Activated T-cell treated with anti-CD3 and anti-CD28 coated beads for 1 hour (primary cell): ENCODE measurements at places on chromosomes 1 and 21.
A peak's percentile ranks its signal among the peaks of the same experiment; 100 is the strongest.

DNA sequence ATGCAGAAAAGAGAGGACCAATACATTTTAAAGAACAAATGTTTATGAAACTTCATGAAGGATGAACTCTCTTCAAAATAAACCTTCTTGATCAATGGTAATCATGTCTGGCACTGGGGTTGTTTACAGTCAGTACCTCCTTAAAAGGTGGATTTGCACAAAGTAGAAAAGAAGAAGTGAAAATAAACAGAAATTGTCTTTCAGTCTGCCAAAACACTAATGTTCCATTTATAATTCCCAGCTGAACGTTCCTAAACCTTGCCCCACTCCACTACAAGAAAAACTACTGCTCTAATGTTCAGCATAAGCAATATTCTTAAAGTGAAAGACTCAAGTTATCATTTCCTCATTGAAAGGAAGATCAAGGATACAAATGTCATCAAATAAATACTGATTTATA lies 86.2 kb downstream of the EIF4G3 start:
- no peak for DNase-seq

GRCh38 chr1:72433591-72433990 lies 151.3 kb upstream of the NEGR1 start:
- DNase-seq = no peak

DNA sequence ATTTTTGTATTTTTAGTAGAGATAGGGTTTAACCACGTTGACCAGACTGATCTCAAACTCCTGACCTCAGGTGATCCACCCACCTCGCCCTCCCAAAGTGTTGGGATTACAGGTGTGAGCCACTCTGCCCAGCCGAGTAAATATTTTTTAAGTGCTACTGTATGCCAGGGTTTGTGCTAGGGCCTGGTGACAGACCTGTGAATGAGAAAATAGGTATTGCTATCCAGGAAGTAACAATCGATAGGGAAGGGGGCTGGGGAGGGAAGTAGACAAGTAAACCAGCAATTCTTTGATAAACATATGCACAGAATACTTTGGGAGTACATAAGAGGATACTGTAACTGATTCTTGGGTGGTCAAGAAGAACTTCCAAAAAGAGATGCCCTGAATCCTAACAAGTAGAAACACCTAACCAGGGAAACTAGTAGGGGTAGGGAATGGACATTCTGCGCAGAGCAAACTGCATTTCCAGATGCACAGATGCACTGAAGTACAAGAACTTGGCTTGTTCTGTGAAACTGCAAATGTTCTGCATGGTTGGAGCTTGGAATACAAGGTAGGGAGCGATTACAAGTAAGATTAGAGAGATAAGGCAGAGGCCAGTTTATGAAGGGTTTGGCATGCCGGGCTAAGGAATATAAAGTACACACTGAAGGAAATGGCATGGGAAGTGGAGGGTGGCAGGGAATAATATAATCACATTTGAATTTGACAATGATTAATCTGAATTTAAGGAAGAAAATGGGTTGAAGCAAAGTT lies 19.0 kb upstream of the DOCK7 start:
- DNase-seq = no peak

GRCh38 chr1:24969596-24970398 lies 39.7 kb upstream of the RUNX3 start:
- DNase-seq = no peak

- no peak for DNase-seq
These were observed 19.7 kb downstream of the CFAP410 start for GRCh38 chr21:44319407-44320065.

GRCh38 chr1:248704606-248705005 lies 2.0 kb upstream of the OR14I1 start:
- no peak for DNase-seq

DNA sequence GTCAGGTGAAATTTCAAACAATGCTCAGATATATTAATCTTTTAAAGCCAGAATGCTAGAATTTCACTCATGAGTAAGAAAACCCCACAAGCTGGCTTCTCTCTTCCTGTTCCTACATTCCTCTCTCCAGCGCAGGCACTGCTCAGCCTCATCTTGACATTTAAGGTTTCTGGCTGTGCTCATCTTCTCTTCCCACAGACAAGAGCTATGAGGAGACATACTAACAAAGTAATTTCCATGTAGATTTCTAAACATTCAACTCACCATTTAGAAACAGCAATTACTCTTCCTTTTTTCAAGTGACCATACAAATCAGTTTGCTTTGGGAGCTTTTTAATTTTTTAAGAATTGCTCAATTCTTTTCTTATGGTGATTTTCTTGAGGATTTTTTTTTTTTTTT lies 7.8 kb upstream of the LRRC8D start:
- no peak for DNase-seq

DNA sequence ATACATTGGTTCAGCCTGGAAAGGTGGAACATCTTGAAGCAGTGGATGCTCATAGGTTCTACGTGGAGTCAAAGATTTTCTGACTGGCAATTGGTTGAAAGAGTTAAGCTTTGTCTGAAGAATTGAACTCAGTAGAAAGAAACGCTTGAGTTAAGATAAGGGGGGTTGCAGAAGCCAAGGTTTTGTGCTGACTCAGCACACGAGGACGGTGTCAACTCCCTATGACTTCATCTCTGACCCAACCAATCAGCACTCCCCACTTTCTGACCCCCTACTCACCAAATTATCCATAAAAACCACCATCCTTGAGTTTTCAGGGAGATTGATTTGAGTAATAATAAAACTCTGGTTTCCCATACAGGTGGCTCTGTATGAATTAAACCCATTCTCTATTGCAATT lies 2.5 kb upstream of the PINK1 start:
- no peak for DNase-seq

DNA sequence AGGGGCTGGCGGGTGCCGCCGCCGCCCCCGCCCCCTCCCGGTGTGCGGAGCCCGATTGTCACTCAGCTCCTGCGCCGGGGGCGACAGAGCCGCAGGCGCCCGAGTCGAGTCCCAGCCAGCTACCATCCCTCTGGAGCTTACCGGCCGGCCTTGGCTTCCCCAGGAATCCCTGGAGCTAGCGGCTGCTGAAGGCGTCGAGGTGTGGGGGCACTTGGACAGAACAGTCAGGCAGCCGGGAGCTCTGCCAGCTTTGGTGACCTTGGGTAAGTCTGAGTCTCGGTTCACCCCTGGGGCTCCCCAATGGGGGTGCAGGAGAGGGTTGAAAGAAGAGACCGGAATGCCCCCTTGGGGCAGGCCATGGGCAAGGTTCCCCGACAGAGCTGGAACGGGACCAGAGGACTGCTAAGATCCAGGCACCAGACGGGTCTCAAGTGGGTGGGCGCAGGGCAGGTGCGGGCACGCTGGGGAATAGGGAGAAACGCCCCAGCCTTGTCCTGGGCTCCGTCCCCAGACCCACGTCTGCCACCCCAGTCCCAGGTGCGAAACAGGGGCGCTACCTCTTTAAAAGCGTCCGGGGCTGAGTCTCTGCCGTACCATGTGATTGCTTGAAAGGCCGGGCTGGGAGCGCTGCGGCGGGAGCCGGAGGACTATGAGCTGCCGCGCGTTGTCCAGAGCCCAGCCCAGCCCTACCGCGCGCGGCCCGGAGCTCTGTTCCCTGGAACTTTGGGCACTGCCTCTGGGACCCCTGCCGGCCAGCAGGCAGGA lies at the start of gene ADORA1:
ADORA1 (plus strand) TSS at position 61 of the 765 bp plus-strand sequence. CDS start 1,116 bp downstream, outside the sequence.
- no peak for DNase-seq

- no peak for DNase-seq
These were observed 650 bp downstream of the VANGL1 start for GRCh38 chr1:115642168-115643072.

GRCh38 chr1:15994590-15995351 lies 9.3 kb upstream of the SRARP start:
- peak; percentile 11 for DNase-seq

- no peak for DNase-seq
These were observed 65.1 kb downstream of the C1orf87 start for GRCh38 chr1:60008500-60008899.

GRCh38 chr1:35192853-35193664 lies at the start of gene SFPQ:
Gene SFPQ (minus strand): TSS chr1:35193145. CDS start chr1:35193049, 96 bp downstream.
- DNase-seq = peak; percentile 95

DNA sequence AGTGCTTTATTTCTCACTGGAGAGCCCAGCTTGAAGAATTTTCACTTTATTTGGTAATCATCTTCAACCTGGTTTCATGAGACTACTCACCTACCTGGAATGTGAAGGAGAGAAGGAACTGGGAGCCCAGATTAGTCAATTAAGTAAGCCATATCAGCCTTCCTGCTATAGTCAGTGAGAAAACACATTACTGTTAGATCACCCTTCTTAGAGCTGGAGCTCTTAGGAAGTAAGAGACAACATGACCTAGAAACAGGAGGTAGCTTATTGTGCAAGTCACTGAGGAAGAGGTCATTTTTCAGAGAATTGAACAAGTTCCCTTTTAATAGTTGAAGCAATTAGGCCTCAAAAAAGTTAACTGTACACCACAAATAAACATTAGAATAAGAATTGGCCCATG lies 49.2 kb upstream of the TEKT2 start:
- DNase-seq = no peak

- DNase-seq = no peak
These were observed 4.1 kb downstream of the GPA33 start for GRCh38 chr1:167086033-167086432.

- DNase-seq = no peak
These were observed 111.1 kb downstream of the ATP1B1 start for GRCh38 chr1:169217636-169218035.

- no peak for DNase-seq
These were observed 16.0 kb downstream of the RRP1 start for GRCh38 chr21:43805275-43805800.

GRCh38 chr1:151356696-151357095 lies 9.6 kb upstream of the RFX5 start:
- DNase-seq = no peak

DNA sequence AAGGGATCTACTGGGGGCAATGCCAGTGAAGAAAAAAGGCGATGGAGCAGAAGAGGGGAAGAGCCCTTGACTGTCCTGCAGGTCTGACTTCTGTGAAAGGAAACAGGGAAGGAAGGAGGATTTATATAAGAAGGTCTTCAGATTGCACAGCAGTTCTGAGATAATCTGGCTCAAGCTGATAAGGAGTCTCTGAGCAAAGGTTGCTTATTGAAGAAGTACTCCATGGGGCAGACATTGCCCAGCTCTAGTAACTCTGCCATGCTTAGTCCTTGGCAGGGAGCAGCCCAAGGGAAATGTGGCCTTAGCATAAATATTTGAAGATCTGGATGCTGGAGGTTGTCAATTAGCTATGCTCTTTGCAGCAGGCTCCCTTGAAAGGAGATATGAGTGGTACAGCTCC lies 15.9 kb upstream of the TTF2 start:
- DNase-seq = no peak

DNA sequence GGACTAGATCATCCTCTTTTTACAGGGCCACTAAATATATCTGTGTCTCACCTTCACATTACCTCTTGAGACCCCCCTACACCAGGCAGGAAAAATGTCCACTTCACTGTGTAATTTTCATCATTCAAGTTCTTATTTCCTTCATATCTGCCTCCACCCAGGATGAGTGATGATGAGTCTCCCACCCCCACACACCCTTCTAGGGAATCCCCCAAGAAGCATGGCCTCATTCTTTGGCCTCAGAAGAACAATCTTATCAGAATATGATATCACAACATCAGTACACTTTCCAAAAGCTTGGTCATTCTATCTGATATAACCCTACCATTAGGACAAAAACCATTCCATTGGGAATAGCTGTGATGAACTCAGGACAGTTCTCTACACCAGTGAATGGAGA lies 170.3 kb upstream of the DUSP10 start:
- no peak for DNase-seq

DNA sequence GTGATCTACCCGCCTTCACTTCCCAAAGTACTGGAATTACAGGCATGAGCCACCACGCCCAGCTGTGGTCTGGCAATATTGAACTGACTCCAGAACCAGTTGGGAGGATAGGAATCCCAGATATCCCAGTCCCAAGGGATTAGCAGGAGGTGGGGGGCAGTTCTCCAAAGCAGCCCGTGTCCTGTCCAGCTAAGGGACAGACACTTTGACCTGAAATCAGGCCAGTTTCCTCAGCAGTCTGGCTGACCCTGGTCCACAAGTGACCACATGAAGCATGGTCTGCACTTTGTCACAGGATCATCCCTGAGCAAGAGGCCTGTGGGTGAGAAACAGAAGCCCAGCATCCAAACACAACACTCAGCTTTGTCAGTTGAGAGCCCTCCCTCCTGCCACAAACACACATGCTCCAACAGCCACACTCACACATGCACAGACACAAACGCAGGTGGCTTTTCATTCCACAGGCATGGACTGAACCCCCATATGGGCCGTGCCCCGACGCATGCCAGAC lies 2.7 kb upstream of the FDPS start:
- no peak for DNase-seq

DNA sequence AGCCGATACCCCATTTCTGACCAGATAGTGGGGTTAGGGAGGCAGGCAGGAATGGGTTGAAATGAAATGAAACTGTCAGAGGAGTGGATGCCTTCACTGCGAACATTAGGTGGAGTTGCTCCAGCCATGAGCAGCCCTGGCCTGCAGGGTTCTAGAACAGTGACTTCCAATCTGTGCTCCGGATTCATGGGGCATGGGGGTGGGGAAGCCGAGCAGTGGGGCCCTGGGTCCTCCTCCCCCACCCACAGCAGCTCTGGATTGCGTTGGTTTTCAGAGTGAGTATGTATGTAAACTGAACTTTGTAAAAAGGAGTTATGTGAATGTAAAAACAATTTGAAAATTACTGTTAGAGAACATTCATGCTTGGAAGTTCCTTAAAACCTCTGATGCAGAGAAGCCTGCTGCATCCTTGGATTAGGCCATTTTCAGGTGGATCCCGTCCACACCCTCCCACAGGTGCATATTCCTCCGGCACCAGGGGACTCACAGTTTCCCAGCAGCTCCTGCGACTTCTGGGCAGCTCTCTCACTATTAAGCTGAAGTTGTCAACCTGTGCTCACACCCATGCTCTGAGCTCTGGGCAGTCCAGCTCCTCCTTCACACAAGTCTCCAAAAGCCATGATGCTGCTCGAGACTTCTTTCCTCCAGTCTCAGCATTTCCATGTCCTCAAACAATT lies 54.4 kb upstream of the EDN2 start:
- no peak for DNase-seq

- no peak for DNase-seq
These were observed 429.0 kb downstream of the LMO4 start for GRCh38 chr1:87757676-87758075.

GRCh38 chr21:45917241-45917640 lies 64.3 kb upstream of the COL6A1 start:
- no peak for DNase-seq

DNA sequence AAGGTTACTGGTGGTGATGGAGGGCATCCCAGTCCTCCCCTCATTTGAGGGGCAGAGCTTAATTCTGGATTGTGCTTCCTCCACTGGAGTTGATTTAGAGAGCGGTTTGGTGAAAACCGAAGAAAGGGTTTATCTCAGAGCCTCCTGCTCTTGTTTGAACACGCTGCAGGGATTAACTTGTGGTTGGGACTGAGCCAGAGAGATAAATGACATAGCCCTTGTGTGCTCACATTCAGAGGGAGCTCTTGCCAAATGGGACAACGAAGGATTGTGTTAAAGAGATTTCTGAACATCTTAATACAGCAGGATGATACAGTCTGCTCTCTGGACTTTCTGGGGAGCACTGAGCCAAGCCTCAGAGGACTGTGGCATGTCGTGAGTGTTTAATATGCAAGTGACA lies 308.2 kb downstream of the DISC1 start:
- no peak for DNase-seq

GRCh38 chr1:77044133-77044849 lies 174.9 kb downstream of the PIGK start:
- no peak for DNase-seq

GRCh38 chr1:33349081-33349759 lies 28.3 kb upstream of the A3GALT2 start:
- peak; percentile 33 for DNase-seq

- no peak for DNase-seq
These were observed 11.3 kb downstream of the CCDC24 start for GRCh38 chr1:44002606-44003157.
